ENCODE measurements at places on chromosomes 11 and 22.

- DNase-seq, result no peak
Measured at GRCh38 chr22:46056546-46057245, 79.7 kb upstream of the WNT7B start.

DNA sequence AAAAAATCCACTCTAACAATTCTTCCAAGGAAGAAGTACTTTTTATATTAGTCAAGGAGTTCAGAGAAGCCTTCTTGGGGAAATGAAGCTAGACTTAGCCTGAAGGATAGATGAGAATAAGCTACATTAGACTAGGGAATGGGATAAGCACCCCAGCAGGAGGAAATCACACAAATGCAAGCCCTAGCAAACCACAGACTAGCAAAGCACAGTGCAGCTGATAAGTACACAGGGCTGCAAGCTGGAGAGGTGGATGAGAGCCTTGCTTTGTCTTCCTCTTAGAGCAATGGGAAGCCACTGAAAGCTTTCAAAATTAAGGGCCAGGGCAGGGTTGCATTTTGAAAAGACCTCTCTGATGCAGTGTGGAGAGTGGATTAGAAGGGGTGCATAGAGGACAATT lies 946.2 kb downstream of the LRRC4C start:
- DNase-seq, result no peak

- no peak for DNase-seq
Measured at GRCh38 chr11:32729976-32730375, 64.5 kb downstream of the CCDC73 start.

DNA sequence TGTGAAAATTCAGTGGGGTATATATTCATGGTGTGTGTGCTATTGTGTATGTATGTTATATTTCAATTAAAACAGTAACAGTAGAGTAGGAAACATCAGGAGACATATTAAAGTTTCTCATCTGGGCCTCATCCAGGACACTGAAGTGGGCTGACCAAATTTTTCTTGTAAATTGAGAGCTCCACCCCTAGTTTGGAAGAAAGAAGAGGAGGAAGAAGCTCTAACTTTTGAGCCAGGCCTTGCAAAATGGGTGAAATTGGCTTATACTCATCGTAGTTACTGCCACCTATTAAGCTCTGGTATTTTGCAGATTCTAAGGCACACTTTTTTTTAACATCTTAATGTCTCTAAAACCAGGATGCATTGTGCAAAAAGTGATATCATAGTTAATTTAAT lies 33.7 kb downstream of the TSPAN18 start:
- no peak for DNase-seq

DNA sequence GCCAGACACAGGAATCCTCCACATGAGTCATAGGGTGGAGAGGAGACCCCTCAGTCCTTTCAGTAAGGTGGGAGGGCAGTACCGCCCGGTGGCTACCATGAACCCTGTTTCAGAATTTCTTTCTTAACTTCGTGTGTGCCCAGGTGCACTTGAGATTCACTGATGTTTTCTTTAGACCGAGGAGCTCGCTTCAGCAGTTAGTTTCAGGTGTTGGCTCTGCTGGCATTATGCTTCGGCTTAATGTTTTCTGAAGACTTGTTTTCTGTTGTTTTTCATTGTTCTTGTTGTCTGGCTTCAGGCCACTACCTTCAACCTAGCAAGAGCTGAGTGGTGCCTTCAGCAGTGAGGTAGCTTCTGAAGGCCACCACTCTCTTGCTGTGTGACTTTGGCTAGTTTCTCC lies 71.5 kb downstream of the BMAL1 start:
- no peak for DNase-seq

- DNase-seq, result no peak
Measured at GRCh38 chr22:24550902-24551435, 4.0 kb downstream of the GUCD1 start.

GRCh38 chr11:73622926-73623593 lies 23.3 kb upstream of the PLEKHB1 start:
- no peak for DNase-seq

DNA sequence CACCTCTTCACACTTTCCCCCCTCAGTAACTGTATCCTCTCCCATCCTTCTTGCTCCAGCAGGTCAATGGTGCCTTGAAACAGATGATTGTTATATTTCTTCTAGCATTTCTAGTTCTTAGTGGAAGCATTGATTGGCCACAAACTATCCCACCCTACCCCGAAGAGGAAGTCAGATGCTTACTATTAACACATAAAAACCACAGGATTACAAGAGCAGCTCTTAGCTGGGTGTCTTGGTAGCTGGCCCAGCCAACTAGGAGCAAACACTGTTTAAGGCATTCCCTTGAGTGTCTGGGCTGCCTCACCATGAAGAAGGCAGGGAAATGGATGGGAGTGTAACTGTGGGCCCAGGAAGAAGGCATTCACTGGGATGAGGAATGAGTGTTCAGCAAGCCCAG lies 176.6 kb downstream of the GRIK4 start:
- DNase-seq, result no peak

DNA sequence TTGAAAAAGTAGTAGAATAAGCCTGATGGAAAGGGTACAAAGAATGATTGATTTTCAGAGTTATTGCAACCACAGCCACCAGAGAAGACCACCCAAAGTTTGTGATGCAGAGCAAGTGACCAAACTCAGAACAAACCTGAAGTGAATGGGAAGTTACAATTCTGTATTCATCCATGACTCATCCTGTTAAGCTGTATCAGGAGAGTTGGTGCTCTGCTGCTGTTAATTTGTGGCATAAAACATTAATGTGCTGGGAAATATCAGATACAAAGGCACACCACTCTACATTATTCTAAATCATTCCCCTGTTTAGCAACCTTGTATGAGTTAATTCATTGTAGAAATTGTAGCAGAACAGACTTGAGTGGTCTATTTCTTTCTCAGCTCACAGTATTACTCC lies 19.6 kb upstream of the PDGFD start:
- no peak for DNase-seq

DNA sequence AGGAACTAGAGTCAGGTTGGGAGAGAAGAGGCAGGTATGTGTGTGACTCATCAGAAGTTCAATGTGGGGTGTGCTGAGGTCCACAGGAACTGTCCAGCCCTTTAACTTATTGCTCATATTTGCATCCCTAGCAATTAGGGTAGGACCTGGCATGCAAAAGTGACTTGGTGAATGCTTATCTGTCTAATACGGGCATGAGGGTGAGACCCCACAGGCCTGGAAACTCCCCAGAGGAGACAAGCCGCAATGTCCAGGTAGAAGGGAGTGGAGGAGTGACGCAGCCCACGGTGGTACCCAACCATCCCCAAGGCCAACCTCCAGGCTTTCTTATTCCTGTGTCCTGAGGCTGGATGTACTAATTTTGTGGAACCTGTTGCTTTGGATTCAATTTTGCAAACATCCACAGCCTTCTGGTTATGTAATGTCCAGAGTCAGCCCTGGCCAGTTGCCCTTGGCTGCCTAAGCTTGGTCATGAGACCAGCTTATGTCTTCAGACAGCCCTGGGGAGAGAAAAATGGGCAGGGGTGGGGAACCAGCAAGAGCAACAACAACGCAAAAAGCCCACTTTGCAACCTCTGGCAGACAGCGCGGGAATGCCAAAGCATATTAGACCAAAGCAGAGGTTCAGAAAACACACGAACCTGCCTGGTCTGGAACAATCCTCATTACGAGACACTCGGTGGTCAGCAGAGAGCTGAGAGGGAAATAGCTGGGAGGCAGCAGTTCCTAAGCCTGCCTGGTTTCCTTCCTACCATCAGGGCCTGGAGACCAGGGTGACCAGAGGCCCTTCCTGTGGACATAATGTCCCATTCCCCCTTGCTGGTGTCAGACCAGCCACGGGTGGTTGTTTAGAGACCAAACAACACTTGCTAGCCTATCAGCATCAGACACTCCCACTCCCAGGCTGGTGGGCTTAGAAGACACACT lies 49.3 kb downstream of the TIMP3 start:
- DNase-seq, result no peak

- no peak for DNase-seq
Measured at GRCh38 chr11:61447601-61448551, 18.0 kb downstream of the SDHAF2 start.

DNA sequence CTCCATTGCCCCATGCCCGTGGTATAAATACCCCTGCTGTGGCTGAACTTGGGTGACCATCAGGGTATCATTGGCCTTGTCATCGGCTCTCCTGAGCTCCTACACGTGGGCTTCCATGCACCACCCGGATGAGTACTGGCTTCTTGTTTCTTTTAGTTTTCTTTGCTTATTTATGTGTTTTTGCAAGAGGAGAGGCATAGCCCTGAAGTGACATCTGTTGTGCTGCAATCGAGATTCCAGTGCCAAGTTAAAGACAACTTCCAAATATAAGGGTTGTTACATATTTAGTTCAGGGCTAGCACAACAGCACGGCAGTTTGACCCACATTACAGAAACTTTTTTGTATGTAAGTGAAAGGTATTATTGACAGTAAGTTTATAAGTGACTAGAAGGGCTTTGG lies 1087.1 kb downstream of the TBC1D22A start:
- no peak for DNase-seq

GRCh38 chr22:17712441-17712840 lies 61.8 kb downstream of the BID start:
- DNase-seq, result peak; percentile 1

GRCh38 chr22:37166675-37167066 lies 17.0 kb upstream of the IL2RB start:
- DNase-seq, result peak; percentile 35

DNA sequence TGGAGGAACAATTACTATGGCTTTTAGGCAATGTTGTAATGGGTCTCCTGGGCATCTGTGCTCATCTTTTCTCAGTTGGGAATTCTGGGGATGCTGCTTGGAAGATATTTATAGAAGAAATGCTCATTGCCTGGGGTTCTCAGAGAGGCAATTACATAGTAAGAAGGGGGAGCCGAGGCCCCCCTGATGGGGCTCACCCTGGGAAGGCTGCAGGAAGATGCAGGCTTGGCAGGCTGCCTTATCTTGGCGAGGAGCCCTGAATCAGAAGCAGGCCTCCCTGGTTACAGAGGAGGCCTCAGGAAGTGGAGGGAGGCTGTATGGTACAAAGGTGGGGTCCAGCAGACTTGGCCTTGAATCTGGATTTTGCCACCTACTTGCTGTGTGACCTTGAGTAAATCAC lies 60.6 kb upstream of the CRYBB3 start:
- no peak for DNase-seq

GRCh38 chr22:47351836-47352579 lies 589.6 kb downstream of the TBC1D22A start:
- no peak for DNase-seq

GRCh38 chr11:14617241-14618027 lies 26.2 kb upstream of the PDE3B start:
- DNase-seq, result no peak

GRCh38 chr11:128983023-128983422 lies 40.4 kb upstream of the TP53AIP1 start:
- DNase-seq, result no peak

GRCh38 chr11:118648291-118648690 lies 31.2 kb downstream of the TREH start:
- DNase-seq, result no peak

DNA sequence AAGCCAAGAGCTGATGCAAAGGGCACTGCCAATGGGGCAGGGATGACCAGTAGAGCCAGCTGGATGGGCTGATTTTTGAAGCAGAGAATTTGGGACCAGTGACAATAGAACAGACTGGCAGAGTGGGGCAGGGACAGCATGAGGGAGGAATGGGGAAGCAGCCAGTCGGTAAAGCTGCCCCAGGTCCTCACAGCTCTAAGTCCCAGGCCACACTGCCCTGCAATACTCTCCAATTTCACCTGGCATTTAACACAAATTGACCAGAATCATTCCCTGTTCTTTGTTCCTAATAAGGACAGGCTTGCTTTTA lies 186.9 kb downstream of the CTTN start:
- DNase-seq, result no peak

DNA sequence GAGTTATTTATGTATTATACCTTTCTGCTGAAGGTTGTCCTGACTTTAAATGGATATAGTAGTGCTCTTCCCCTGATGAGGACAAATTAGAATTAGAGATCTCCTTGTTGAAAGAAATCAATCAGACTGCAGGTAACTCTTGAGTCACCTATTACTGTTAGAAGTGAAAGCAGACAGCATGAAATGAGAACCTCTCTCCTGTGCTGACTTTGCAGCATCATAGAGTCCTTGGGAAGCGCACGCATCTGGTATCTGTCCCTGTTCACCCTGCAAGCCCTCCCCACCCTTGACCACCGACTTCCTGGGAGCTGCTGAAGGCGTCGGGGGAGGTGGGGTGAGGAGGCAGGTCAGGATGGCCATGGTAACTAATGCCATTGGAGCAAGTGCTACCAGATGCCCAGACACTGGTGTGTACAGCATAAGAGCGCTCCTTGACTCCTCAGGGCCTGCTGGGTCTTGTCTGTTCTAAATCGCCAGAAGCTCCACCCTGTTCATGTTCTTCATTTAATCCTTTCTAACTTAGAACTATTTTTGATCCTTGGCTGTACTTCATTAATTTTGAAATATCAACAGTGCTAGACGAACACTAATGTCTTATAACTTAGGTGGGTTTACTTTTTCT lies 143.9 kb downstream of the WNT7B start:
- no peak for DNase-seq

DNA sequence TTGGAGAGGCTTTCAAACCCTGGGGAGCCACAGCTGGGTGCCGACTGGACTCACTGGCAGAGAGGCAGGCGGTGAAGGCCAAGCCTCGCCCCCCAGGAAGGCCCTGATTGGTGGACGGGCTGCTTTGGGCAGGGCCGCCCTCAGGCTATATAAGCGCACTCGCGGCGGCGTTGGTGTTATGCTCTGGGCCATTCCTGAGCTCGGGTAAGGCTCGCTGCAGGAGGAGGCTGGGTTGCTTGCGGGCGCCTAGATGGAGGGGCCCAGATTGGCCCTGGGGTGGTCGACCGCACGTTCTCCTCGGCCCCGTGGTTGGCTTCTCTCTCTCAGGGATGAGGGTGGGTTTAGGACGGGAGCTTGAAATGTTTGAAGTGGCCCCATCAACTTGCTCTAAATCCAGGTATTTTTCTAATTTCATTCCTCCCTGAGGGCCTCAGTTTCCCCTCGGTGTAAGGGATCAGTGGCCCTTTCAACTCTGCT lies at the start of gene SPDYC:
SPDYC (plus strand) TSS at position 176 of the 477 bp plus-strand sequence. CDS start 1,125 bp downstream, outside the sequence.
- no peak for DNase-seq

DNA sequence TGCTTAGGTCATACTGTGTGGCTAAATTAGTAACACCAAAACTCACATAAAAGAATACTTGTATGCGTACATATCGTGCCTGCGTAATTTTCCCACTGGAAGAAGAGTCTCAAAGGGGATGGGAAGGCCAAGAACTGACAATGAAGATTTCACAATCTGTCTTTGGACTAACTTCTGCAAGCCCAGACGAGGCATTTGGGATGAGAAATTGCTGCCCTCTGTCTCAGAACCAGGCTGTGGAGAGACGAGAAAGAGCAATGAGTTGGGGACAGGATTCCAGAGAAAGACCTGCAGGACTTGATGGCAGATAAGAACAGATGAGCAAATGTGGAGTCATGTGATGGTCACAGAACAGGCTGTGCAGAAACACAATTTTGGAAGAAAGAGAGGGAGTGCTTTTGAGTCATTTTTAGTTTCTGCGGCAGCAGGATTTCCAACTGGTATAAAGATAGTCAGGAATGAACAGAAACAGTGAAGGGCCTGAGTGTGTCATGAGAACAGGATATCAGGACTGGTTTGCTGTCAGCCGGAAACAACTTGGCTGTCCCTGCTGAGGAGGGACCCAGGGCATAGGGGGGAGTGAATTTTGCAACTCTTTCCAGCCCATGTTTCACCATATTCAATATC lies 82.7 kb upstream of the CTSC start:
- DNase-seq, result no peak

- no peak for DNase-seq
Measured at GRCh38 chr11:59011655-59012397, 72.5 kb downstream of the GLYATL1 start.

Measured in NCI-H1694 treated with DMSO at 0.1 percent for 48 hours (cell line).